ENCODE measurements at places on chromosomes 4 and X.

DNA sequence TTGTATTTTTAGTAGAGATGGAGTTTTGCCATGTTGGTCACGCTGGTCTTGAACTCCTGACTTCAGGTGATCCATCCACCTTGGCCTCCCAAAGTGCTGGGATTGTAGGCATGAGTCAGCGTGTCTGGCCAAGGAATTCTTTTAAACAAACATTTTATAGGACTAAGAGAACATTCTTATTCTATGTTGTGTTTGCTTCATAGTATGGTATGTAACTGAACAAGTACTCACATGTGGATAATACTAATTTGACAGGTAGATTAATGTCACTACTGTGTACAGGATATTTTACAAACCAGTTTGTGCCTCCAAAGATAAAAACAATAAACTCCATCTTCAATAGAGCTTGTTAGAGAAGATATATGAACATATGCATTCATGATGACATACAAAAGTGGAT is 1353.4 kb downstream of the PCDH7 start:
- ATAC-seq: no peak

DNA sequence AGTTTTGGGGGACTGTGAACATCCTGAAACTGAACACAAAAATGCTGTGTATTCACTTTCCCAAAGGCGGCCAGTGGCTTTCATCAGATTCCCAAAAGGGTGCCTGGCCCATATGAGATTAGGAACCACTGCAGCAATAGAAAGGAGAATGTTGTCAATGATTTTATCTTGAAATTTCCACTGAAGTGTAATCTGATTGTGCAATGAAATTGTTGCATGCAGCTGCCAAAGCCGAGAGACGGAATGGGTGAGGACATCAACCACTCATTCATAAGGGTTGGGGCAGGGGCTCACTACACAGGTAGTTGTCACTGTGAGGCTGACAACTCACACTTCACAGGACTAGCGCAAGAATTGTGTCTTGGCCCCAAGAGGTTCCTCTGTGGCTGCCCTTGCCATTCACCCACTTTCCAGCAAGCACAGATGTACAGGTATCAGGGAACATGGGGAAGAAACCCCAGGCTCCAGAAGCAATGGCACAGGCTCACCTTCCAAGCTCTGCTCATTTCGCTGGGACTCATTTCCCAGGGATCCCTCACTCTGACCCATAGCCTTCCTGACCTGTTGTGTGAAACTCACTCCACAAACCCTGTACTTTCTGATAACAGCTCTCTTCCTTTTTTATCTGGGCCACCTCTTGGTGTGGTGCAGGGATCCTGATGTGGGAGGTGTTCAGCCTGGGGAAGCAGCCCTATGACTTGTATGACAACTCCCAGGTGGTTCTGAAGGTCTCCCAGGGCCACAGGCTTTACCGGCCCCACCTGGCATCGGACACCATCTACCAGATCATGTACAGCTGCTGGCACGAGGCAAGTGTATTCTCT is 48.8 kb downstream of the BMX start:
- ATAC-seq: no peak

GRCh38 chr4:101643186-101643837 is 147.2 kb upstream of the BANK1 start:
- ATAC-seq: no peak

- ATAC-seq: no peak
Measured at GRCh38 chr4:125547836-125548235, 233.1 kb downstream of the FAT4 start.

- peak; percentile 80 for ATAC-seq
Measured at GRCh38 chrX:136146614-136147314, 569 bp upstream of the FHL1 start.

DNA sequence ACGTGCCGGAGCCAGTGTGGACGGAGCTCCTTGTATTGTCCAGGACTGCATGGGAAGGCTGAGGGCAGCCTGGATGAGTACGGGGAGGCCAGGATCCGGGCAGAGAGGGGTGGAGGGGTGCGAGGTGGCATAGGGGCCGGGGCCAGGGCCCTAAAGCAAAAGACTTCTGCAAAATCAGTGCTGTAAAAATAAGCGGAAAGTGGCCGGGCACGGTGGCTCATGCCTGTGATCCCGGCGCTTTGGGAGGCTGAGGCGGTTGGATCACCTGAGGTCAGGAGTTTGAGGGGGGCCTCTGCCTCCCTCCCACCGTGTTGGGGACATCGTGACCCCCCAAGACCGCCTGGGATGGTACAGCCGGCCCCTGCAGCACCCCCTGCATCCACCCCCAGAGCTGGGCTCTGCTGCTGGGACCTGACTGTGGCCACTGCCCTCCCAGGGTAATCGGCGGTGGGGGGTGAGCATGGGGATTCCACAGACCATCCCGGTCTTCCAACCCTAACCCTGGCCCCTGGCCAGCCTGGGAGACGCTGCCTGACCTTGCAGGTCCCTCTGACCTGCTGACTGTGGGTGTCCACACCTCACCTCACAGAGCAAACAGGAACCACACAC is 23.4 kb upstream of the PLCXD1 start:
- ATAC-seq: no peak

Data from motor neuron (in vitro differentiated cells).